ENCODE measurements at places on chromosomes 1 and 21.

DNA sequence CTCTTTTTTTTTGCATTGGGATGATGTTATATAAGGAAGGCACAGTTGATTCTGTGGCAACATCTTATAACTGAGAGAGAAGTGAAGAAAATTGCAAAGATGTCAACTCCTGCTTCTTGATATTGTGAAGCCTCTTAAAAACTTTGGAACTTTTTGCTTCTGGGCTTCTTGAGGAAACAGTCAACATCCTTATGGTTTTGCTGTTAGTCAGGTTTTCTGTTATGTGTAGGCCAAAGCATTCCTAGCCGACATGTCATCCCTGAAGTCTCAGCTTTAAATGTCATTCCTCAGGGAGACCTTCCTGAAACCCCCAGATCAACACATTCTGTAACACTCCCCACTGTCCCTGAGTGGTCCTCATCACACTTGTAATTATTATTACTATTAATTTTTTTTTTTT is 12.6 kb downstream of the FALEC start:
- no peak for DNase-seq

GRCh38 chr1:31647106-31647505 is 2.4 kb upstream of the PEF1 start:
- DNase-seq: no peak

GRCh38 chr1:21659924-21660326 is 9.2 kb downstream of the RAP1GAP start:
- no peak for DNase-seq

GRCh38 chr1:91952187-91952586 is 3.0 kb downstream of the BRDT start:
- DNase-seq: no peak

DNA sequence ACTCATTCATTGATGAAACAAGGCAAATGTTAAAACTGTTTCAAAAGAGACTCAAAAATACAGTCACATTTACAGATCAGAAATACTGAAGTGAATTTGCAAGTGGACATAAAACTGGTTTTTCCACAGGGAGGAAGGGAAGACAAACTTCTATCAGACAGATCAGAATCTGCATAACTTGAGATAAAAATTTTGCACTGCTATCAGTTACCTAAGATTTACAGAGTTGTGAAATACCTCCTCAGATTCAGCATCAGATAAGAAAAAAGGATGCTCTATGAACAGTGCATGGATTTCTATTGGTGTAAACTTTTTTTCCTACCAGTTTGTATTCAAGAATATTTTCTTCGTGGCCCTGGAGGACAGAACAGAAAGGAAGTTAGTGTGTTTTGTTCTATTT is 575.4 kb downstream of the RWDD3 start:
- no peak for DNase-seq

Data from neuronal stem cell (in vitro differentiated cells).